Brain microvascular endothelial cell (primary cell): ENCODE measurements at places on chromosomes 16 and 17.

- DNase-seq, result no peak
Measured at GRCh38 chr16:11780991-11781680, 15.9 kb downstream of the ZC3H7A start.

GRCh38 chr17:2980904-2981246, 82.5 kb downstream of the OR1D5 start:
- no peak for DNase-seq

DNA sequence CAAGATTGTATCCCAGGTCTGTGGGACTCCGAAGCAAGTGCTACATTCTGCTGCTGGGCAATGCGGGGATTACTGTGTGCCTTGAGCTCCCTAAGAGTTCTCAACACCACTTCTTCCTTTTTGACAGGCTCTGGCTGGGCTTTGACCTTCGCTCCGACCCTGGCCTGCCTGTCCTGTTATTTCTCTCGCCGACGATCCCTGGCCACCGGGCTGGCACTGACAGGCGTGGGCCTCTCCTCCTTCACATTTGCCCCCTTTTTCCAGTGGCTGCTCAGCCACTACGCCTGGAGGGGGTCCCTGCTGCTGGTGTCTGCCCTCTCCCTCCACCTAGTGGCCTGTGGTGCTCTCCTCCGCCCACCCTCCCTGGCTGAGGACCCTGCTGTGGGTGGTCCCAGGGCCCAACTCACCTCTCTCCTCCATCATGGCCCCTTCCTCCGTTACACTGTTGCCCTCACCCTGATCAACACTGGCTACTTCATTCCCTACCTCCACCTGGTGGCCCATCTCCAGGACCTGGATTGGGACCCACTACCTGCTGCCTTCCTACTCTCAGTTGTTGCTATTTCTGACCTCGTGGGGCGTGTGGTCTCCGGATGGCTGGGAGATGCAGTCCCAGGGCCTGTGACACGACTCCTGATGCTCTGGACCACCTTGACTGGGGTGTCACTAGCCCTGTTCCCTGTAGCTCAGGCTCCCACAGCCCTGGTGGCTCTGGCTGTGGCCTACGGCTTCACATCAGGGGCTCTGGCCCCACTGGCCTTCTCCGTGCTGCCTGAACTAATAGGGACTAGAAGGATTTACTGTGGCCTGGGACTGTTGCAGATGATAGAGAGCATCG, 2.4 kb downstream of the SLC16A13 start:
- no peak for DNase-seq

DNA sequence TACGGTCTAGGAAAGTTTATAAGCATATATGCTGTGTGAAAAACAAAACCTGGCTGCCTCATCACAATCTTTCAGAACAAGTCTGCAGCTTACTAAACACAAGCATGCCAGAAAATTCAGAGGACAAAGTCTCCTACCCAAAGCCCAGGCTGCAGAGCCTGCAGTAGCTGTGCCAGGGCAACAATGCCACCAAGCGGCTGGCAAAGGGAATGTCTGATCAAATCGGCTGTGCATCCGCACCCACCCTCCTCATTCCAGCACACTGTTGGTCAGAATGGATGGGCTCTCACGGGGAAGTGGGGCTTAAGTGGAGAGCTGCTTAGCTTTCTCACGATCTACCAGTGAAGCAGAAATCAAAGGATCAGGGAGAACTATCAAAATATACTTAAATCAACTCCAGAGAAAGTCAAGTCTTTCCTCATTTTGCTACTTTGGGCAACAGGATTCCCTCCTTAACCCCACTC, 73.5 kb downstream of the CYTH1 start:
- DNase-seq, result peak; percentile 64

GRCh38 chr16:84942786-84943185, 68.5 kb downstream of the ZDHHC7 start:
- DNase-seq, result peak; percentile 44

GRCh38 chr16:57732037-57732436, 3.5 kb upstream of the KATNB1 start:
- no peak for DNase-seq

- DNase-seq, result no peak
Measured at GRCh38 chr17:46822388-46822921, 4.0 kb upstream of the WNT3 start.

DNA sequence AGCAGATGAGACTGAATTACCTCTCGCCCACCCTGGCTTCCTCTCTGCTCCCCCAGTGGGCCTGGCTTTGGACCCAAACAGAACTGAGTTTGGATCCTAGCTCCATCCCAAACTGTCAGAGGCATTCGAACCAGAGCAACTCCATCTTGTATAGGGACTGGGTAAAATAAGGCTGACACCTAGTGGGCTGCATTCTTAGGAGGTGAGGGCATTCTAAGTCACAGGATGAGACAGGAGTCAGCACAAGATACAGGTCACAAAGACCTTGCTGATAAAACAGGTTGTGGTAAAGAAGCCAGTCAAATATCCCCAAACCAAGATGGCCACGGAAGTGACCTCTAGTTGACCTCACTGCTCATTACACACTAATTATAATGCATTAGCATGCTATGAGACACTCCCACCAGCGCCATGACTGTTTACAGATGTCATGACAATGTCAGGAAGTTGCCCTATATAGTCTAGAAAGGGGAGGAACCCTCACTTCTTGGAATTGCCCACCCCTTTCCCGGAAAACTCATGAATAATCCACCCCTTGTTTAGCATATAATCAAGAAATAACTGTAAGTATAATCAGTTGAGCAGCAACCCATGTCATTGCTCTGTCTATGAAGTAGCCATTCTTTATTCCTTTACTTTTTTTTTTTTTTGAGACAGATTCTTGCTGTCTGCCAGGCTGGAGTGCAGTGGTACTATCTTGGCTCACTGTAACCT, 44.4 kb downstream of the LYRM1 start:
- DNase-seq, result no peak

DNA sequence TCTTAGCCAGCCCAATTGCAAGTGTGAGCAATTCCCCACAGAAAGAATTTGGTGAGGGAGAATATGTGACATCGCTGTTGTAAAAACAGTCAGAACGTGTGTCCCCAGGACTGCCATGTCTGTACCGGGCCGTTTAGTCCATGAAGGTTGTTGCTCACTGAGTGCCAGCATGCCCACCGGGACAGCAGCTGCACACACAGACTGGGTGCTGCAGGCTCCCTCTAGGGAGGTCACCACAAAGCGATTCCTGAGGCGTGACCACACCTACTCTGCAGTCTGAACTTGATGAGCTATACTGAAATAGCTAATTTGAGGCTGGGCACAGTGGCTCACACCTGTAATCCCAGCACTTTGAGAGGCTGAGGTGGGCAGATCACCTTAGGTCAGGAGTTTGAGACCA, 44.1 kb upstream of the ADORA2B start:
- DNase-seq, result no peak

- no peak for DNase-seq
Measured at GRCh38 chr17:1022278-1023024, 25.5 kb downstream of the TIMM22 start.

DNA sequence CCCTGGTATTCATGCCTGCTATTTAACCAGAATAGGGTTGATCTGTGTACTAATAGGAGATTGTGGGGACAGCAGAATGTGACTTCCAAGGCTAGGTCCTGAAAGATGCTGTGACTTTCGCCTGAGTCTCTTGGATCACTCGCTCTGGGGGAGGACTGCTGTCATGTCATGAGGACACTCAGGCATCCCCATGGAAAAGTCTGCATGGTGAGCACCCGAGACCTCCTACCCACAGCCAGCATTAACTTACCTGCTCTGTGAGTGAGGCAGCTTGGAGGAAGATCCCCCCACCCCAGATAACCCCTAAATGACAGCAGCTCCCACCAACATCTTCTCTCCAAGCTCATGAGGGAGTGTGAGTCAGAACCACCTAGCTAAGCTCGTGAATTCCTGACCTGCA, 30.3 kb upstream of the C16orf78 start:
- no peak for DNase-seq

DNA sequence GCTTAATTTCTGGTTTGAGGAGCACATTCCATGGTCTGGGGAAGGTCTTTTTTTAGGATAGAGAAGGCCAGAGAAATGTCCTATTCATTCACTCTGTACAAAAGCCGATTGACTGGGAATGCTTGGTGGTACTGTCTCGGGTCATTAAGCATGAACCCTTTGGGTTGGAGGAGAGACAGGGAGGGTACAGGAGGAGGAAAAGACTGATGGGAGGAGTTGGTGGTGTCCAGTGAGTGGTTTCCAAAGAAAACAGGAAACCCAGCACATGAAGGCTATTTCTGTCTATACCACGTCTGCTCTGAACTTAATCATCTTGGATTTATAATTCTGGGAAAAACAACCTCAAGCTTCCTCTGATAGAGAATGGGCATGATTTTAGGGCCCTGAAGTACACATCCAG, 111.9 kb downstream of the XYLT1 start:
- DNase-seq, result no peak

- no peak for DNase-seq
Measured at GRCh38 chr17:30254150-30254549, 18.7 kb upstream of the SLC6A4 start.

GRCh38 chr17:50199803-50200456, 1.5 kb downstream of the COL1A1 start:
- DNase-seq, result peak; percentile 88

- no peak for DNase-seq
Measured at GRCh38 chr16:8568231-8568617, 22.1 kb downstream of the TMEM114 start.

DNA sequence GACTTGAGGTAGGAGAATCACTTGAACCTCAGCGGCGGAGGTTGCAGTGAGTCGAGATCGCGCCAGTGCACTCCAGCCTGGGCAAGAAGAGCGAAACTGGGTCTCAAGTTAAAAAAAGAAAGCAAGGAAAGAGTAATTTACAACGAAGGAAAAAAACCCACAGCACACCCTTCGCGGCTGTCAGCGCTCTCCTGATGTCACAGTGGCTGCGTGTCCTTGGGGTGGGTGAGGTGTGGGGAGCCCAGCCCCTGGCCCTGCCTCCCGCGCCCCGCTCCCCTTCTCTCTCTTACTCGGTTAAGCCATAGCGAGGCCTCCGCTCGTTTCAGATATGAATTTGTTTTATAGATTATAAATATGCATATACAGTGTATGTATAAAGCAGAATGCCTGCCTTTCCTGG, 740 bp upstream of the JPT2 start:
- no peak for DNase-seq

- DNase-seq, result no peak
Measured at GRCh38 chr17:58487589-58488427, at the start of gene HSF5. Gene HSF5 (minus strand): TSS chr17:58488408. CDS start chr17:58488274, 134 bp downstream.

- no peak for DNase-seq
Measured at GRCh38 chr16:49526860-49527365, 153.3 kb downstream of the C16orf78 start.

- no peak for DNase-seq
Measured at GRCh38 chr16:31025339-31025738, 8.0 kb upstream of the STX4 start.

- no peak for DNase-seq
Measured at GRCh38 chr16:55948230-55948629, 73.1 kb upstream of the CES5A start.

- DNase-seq, result peak; percentile 12
Measured at GRCh38 chr17:30557916-30558685, 80.9 kb downstream of the GOSR1 start.

GRCh38 chr16:29699324-29700219, 20.6 kb downstream of the QPRT start:
- DNase-seq, result no peak

DNA sequence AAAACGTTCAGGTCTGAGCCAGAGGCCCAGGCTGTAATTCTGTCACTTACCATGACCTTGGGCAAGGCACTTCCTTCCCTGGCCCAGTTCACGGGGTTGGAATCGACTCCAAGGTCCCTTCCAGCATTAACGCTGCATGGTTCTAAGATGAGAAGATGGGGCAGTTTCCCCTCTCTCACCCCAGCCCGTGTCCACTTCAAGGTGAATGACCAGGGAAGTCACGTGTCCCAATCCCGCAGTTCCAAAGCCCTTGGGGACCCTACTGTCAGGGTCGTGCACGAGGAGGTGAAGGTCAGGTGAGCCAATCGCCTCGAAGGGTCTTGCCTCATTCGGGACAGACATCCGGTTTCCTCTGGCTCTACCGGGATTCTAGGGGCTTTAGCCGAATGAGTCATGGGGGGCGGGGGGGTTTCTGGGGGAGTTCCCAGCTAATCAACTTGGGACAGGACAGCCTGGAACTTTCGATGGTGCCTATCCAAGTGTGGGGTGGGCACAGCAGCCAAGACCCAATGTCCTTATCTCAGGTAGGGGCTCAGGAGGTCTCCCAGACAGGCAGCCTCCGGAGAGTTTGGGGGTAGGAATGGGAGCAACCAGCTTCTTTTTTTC, 762 bp upstream of the CSF3 start:
- DNase-seq, result no peak

- no peak for DNase-seq
Measured at GRCh38 chr17:58082341-58082869, 814 bp upstream of the DYNLL2 start.

DNA sequence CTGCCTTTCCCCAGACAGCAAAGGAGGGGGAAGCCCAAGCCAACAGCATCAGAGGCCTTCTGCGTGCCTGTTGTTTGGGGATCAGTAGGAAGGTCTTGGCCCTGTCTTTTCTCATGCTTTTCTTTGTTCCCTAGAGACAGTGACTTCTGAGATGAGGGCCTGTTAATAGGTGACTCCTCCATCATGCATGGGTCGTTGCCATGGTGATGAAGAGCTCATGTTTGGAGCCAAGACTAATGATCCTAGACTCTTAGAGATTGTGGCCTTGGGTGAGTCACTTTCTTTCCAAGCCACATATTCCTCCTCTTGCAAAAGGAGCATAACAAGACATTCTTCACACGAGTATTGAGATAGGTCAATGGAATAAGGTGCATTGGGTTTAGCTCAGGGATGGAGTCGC, 201.1 kb upstream of the ASIC2 start:
- DNase-seq, result peak; percentile 35

- DNase-seq, result no peak
Measured at GRCh38 chr16:35823342-35823741, 2363.9 kb downstream of the TP53TG3F start.

DNA sequence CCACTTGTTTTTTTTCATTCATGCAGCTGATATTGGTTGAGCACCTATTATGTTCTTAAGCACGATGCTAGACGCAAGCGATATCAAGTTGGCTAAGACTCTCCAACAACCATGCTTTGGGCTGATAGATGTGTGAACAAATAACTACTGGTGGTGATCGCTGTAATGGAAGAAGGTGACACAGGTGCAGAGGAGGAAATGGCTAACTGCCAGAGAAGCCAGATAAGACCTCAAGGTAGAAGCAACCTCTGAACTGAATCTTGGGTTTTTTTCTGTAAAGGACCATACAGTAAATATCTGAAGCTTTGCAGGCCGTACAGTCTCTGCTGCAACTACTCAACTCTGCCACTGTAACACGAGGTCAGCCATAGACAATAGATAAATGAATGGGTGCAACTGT, 97.9 kb downstream of the C17orf67 start:
- no peak for DNase-seq
